IMR-90 (cell line): ENCODE measurements at places on chromosomes 2 and 18. TPM values are rescaled to one million over a fixed set of nuclear protein-coding genes. Genes with fewer than 3 reads are reported as not detected.

DNA sequence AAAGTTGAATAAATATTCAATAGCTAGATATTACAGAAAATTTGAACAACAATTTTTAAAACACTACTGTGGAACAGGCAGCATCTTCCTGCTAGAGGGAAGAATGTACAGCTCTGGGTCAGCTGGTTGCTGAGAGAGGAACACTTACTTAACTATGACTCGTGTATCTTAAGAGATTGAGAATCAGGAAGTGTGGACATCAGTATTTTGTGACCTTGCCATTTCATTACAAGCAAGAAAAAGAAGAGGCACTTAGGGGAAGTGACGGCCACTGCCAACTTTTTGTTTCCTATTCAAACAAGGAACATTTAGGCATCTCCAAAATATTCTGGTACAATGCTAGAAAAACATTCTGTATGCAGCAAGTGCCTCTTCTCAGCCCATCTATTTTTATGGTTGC, 45.9 kb downstream of the ITPRID2 start:
- peak; percentile 61 for DNase-seq

GRCh38 chr18:57738078-57738477, 65.0 kb downstream of the ATP8B1 start:
- DNase-seq, result no peak

GRCh38 chr18:28019425-28020108, 157.4 kb downstream of the CDH2 start:
- peak; percentile 35 for DNase-seq

DNA sequence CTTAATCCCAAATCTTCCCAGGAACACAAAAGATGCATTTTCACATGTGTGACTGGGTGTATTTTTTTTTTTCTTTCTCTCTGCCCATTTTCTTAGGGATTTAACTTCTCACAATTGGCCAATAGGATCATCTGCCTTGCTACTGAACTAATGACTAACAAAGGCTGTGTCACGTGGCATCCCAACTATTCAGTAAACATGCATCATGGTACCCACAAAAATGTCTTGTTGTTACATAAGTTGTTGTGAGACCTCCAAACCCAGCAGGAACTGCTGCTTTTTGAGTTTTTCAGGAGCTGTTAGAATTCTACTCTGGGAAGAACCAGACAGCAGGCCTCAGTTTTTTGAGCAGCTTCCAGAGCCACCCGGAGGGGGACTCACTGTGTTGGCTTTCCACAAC, 31.9 kb downstream of the GAD1 start:
- peak; percentile 40 for DNase-seq

- DNase-seq, result no peak
Observed at GRCh38 chr2:159246325-159246988, 40.0 kb downstream of the WDSUB1 start.

LINC00305 gene
- not detected in 2 replicates for total RNA-seq

RNF125 gene
- total RNA-seq, result under 0.01 TPM in 2 replicates

CHRNA1 gene
- 0.56 and 0.90 TPM in 2 replicates for total RNA-seq
